ENCODE measurements at places on chromosomes 4 and X.
A peak's percentile ranks its signal among the peaks of the same experiment; 100 is the strongest.

- no peak for DNase-seq
These were observed 193.1 kb downstream of the LDB2 start for GRCh38 chr4:16705341-16705740.

- DNase-seq = no peak
These were observed 99.3 kb upstream of the GRPR start for GRCh38 chrX:16023790-16024734.

- DNase-seq = no peak
These were observed 34.7 kb downstream of the SORCS2 start for GRCh38 chr4:7227008-7227407.

DNA sequence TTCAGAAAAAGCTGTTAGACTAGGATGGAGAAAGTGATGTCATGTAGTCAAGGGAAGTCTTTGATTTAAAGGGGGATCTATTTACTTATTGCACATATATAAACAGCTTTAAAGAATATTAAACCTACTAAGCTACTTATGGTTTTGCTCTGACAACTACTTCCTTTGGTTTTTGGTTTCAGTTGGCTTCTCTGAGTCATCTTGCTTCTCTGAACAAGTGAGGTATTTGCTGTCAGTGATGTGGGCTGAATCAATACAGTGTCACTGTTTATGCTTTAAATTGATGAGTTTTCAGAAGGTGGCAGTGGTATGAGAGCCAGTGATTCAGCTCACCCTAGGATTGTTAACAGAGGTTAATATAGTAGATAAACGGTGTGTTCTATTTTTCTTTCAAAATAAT, 75.1 kb downstream of the CEP44 start:
- no peak for DNase-seq

DNA sequence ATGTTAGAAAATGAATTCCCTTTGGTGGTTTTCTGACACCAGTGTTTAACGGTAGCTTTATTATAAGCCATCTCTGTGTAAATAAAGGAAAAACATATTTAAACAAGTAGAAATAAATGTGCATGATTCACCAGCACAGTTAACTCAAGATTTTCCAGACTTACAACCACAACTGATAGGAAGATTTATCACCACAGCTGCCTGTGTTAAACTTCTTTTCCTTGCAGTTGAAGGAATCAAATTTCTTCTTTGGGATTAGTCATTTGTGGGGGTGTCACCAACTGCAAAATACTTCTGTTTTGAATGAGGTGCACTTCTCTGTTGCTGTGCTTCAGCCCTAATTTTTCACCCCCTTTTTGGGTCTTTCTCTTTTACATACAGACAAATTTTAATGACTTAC, 128.1 kb upstream of the STK26 start:
- DNase-seq = no peak

- DNase-seq = no peak
These were observed 146.8 kb downstream of the RPA4 start for GRCh38 chrX:97030463-97030862.

DNA sequence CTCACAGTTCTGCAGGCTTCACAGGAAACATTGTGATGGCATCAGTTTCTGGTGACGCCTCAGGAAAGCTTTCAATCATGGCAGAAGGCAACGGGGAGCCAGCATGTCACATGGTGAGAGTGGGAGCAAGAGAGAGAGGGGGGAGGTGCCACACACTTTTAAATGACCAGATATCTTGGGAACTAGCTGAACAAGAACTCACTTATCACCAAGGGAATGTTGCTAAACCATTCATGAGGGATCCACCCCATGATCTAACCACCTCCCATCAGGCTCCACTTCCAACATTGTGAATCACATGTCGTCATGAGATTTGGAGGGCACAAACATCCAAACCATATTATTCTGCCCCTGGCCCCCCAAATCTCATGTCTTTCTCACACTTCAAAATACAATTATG, 43.3 kb upstream of the GPR173 start:
- DNase-seq = no peak

DNA sequence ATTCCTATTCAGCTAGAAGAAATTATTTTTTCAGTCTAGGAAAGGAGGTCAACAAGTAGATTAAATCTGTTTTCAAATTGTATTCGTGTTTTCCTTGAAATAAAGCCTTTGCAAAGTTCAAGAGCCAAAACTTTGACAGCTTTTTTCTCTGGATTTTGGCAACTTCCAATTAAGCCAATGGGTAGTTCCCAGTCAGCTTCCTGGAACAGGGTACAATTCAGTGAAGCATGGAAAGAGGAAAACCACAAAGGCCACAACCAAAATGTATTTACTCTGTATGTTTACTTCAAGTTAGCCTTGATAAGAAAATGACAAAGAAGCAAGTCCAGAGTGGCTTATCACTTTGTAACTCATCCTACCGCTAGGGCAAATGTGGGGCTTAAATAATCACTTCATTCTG, 188.6 kb downstream of the COMMD8 start:
- no peak for DNase-seq

DNA sequence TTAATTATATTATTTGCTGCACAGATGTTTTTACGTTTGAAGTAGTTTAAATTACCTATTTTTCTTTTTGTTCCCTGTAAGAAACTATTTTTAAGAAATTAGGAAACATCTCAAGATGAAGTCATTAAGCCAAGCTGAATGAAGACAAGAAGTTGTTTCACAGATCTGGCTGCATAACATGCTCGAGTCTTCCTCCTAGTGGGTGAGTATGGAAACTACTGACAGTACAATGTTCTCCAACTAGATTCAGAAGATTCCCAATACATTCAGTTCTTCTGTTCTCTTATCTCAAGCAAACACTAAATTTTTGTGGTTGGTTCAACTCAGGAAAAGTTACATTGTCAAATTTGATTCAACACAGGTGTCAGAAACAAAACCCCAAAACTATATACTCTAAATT, 256.8 kb upstream of the VCX start:
- DNase-seq = no peak

GRCh38 chr4:35884714-35885480, 359.4 kb downstream of the ARAP2 start:
- no peak for DNase-seq

DNA sequence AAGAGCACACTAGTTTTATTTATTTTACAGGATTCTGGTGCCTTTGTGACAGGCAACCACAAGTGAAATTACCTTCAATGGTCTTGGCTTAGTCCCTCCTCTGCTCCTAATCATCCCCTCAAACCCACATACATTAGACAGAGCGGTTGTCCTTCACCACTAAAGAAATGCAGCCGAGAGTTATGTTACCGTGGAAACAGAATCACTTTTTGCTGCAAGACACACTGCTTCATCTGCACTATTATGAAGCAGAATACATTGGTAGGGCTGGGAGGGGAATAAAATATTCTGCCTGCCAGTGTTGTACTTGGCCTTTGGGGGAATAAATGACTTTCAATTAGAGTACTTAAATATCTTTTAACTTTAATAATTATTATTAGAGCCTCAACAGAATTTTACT, 75.2 kb downstream of the ARHGEF38 start:
- DNase-seq = no peak

- no peak for DNase-seq
These were observed 138.6 kb downstream of the HDX start for GRCh38 chrX:84363663-84364062.

DNA sequence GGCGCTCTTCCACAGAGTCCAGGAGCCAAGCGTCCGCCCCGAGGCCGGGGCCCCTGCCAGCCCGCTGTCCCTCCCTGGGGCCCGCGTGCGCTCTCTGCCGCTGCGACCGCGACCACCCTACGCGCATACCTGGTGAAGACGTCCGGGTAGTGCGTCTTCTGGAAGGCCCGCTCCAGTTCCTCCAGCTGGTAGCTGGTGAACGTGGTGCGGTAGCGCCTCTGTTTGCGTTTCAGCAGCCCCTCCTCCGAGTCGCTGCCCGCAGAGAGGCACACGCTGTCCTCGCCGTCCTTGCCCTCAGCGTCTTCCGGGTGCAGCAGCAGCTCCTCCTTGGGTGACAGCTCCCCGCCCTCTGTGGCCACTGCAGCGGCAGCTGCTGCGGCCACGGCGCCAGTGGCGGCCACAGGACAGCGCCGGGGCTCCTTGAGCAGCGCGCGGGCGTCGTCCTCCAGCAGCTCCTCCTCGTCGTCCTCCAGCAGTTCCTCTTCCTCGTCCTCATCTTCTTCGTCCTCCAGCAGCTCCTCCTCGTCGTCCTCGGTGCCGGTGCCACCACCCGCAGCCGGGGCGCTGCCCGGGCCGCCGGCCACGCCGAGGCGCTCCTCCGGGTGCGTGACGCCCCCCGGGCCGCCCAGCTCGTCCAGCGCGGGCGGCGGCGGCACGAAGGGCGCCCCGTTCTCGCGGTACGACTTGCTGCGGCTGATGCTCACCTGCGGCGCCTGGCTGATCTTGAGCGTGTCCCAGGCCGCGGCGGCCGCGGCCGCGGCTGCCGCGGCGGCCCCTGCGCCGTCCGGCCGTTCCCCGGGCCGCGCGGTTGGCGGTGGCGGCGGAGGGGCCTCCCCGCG, 2.8 kb downstream of the ARX start:
- no peak for DNase-seq

DNA sequence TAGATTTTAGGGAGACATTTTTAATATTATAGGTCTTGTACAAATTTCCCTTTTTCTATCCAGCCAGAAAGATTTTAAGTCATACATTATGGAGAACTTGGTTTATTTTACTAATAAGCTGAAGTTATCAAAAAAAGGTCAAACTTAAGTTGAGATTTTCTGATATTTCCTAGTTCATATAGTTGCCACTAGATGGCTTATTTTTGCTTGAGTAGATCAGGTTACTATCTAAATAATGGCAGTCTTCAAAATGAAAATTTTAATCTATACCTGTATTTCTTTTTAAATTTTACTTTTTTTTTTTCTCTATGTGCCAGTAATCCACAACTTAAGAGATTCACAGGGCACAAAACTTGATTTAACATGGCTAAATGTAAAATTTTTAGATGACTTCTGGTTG, 52.3 kb downstream of the USP9X start:
- no peak for DNase-seq

GRCh38 chr4:170243662-170244288, 154.0 kb upstream of the AADAT start:
- DNase-seq = no peak

- no peak for DNase-seq
These were observed 34.8 kb downstream of the POLA1 start for GRCh38 chrX:24728530-24728929.

DNA sequence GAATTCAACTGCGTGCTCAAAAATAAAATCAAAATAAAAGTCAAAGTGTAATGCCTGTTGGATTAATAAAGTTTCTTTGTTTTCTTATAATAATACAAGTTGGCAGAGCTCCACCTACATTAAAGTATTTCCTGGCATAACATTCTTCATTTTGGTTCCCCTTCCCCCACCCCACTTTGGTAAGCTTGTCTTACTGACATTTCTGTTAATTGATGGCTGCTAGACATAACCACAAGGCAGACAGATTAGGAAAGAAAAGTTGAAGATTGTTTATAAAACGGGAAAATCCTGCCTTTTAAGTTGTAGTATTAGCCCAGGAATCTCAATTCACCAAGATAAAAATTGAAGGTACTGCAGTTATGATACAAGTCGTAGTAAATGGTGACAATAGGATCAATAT, 246.5 kb upstream of the RPS6KA3 start:
- no peak for DNase-seq

GRCh38 chr4:42965326-42965725, 72.8 kb downstream of the GRXCR1 start:
- DNase-seq = no peak

DNA sequence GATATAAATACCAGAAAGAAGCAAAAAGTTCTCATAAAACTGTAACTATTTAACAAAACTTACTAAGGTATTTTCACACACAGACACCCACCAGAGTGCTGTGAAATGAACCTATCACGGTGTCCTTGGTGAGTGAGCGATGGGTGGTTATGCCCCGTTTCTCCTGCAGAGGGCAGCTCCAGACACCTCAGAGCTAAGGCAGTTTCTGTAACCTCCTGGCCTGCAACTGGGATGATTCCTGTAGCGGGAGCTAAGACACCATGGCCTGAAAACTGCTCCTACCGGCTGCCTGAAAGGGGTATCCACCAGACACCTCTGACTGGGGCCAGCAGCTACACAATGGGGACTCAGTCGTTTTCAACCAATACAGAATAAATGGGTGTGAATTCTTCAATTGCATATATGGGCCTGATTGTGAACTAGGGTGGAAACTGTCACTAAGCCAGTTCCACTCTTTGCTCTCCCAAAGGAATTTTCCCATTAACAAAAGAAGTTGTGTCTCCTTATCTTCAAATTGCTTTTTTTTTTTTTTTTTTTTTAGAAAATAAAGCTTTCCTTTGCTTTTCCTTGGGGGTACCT, 2375.8 kb upstream of the TENM3 start:
- DNase-seq = no peak

DNA sequence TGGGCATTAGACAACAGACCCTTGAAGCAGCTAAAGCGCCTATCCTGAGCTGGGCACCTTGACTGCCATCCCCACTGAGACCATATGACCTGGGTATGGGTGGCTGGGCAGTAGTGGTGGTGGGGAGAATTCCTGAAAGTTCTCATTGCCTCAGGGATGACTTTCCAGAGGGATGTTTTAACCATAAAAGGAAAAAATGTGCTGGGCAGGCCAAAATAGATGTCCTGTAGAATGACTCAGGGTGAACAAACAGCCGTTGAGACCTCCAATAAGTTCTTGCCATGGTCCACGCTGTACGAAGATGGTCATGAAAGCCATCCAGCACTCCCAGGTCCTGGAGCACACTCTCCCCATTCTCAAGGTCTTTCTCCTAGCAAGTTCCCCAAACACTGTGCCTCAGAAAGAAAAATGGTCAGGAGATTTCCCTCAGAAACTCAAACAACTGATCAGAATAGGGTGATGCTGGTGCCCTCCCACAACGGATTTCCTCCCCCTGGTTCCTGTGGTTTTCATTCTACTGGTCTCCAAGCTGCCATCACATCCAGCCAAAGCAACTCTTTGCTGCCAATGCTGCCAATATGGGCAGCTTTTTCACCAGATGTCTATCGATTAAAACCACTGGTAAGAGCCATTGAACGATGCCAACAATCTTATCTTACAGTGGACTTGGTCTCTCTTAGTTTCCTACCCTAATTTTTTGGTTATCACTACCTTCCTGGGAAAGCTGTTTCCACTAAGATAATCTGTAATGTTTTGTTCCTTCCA, 11.2 kb downstream of the CDKN2AIP start:
- DNase-seq = no peak

DNA sequence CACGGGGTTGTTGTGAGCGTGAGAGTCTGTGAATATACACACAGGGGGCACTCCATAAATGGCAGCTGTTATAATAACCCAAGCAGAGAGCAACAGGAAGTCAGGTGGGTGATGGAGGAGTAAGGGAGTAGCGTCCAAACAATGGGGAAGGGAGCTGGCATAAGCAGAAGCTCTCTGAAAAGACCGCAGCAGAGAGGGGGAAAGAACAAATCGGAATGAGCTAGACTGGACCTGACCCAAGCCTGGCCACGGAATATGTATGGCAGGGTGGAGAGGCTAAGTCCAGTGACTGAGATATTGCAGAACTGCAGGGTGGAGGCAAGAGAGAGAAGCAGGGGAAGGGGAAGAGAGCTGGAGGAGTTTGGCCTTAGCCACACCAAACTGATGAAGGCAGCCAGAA, 6.5 kb upstream of the GJB1 start:
- DNase-seq = no peak

- no peak for DNase-seq
These were observed 38.3 kb downstream of the MGARP start for GRCh38 chr4:139241784-139242151.

GRCh38 chr4:954211-955020, 19.0 kb downstream of the DGKQ start:
- DNase-seq = peak; percentile 60

- no peak for DNase-seq
These were observed 5.4 kb downstream of the GABRQ start for GRCh38 chrX:152642931-152643564.

Measured in aorta (tissue), 5 donors.